ENCODE measurements at places on chromosomes 6 and 20.

DNA sequence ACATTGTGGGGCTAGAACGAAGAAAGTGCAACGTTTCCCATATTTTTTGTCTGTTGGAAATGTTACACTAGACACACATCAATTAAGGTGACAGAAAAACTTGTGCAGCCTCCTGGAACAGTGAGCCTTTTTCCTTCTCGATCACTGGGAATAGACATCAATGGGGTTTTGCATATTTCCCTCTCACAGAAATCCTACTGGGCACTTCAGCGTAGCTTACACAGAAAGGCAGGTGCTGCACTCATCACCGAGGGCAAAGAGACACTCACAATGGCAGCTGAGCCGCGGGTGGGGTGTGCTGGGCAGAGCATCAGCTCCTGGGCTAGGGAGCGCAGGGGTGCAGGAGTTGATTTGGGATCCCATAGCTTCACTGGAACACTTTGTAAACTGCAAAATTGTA, 64.5 kb downstream of the THBS2 start:
- no peak for DNase-seq

DNA sequence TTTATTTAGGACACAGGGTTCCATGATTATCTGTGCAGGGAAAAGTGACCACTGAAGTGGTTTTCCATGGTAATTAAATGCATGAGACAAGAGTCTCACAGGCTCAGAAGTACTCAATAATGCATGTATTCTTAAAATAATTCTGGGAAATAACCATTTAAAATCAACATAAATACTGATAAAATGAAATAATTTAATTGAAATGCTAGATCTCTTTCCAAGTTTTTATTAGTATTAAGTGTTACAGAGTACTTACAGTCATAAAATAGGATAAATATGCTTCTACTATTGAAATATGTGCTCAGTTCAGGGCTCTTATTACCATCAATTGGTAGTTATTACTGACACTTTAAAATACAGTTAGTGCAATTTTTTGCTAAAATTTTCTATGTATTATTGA, 916.0 kb upstream of the GJE1 start:
- DNase-seq = no peak

DNA sequence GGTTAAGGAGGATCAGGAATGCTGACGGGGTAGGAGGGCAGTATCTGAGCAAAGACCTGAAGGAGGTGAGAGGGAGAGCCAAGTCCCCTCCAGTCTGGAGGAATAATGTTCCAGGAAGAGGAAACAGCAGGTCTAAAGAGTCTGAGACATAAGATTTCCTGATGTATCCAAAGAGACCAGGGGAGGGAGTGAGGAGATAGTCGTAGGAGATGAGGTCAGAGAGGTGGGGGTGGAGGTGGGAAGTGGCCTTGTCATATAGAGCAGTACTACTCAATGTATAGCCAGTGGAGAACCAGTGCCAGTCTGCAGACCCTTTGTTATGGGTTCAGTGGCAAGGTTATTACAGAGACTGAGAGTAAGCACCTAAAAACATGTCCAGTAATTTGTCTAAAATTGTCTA, 130.6 kb downstream of the COL9A1 start:
- DNase-seq = no peak

GRCh38 chr6:130411481-130411880, 45.7 kb downstream of the TMEM200A start:
- DNase-seq = no peak

GRCh38 chr20:60031107-60031506, 72.9 kb downstream of the CDH26 start:
- DNase-seq = no peak

- DNase-seq = no peak
These were observed 6.9 kb downstream of the BLOC1S5 start for GRCh38 chr6:8057263-8057662.

- DNase-seq = no peak
These were observed 558.2 kb downstream of the CDH26 start for GRCh38 chr20:60516442-60516841.

- no peak for DNase-seq
These were observed 54.2 kb upstream of the SIRPA start for GRCh38 chr20:1840817-1841553.

DNA sequence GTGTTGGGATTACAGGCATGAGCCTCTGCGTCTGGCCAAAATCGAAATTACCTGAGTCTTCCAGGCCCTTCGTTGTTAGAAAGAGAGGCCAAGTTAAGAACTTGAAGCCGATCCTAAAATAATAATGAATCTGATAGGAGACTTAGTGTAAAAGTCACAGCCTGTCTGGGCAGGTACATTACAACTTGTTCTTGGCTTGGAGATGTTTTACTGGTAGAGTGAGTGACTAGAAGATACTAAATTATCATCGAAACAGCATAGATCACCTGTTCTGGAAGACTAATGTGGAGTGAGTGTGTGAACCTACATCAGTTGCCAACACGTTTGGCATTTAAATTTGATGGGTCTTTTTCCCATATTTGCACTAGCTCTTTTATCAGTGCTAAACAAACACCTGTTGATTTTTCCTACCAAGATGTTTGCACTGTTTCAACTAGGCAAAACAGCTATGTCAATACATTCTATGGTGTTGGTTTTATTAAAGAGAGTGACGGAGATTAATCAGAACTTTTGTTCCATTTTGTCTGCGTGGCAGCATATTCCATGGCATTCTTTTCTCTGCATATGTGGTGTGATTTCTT, 4.6 kb upstream of the TMEM217 start:
- DNase-seq = no peak

DNA sequence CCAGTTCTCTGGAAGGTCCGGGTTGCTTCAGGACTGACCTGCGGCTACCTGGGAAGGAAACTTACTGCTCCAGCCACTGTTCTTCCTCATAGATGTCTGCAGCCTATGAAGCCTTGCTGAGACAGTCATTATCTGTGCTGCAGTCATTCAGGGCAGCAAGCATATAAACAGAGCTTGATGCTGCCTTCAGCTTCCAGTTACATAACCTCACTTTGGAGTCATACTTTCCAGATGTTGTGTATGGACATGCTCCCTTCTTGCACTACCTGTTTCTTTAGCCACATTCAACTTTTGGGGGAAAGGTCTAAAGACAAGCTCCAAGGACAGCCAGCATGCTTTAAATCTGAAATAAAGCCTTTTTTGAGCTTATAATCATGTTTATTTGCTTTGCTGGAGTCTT, 98.1 kb downstream of the SLC24A3 start:
- no peak for DNase-seq

DNA sequence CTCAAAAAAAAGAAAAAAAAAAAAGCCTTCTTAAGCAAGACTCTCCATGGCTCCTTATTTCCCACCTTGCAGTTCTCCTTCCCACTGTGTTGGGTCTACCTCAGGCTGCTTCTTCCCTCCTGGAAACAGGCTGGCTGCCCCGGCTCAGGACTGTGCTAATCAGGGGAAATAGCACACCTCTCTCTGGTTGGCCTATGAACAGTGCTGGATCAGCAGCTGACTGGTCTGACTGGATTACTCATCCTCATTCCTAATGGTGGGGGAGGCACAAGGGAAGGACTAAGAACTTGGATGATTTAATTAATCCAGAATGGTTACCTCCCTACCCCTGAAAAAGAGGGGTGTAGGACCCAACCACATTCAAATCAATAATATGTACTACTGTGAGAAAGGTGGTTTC, 3.9 kb upstream of the SRSF3 start:
- peak; percentile 45 for DNase-seq

DNA sequence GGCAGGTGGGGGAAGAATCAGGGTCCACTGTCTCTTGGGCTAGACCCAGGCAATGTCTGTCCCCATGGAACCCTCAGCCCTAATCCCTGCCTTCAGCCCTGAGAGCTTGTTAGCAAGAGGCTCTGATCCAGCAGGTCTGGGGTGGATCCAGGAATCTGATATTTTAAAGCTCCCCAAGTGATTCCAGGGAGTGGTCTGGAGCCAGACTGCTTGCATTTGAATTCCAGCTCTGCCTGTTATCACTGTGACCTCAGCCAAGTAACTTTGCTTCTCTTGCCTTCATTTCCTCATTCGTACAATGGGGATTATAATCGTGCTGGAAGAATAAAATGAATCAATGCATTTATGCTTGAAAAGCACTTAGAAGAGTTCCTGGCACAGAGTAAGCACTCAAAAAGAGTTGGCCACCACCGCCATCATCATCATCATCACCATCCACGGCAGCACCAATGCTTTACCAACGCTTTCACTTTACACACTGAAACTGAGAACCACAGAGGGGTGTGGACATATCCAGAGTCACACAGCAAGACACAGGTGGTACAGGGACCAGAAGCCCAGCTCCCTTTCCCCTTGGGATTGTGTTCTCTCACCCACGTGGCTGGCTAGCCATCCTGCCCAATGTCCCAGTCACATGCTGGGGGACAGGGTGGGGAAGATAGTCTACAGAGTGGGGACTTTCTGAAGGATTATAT, 75.7 kb upstream of the RALY start:
- no peak for DNase-seq

GRCh38 chr6:133590814-133591213, 298.1 kb upstream of the TCF21 start:
- DNase-seq = no peak

DNA sequence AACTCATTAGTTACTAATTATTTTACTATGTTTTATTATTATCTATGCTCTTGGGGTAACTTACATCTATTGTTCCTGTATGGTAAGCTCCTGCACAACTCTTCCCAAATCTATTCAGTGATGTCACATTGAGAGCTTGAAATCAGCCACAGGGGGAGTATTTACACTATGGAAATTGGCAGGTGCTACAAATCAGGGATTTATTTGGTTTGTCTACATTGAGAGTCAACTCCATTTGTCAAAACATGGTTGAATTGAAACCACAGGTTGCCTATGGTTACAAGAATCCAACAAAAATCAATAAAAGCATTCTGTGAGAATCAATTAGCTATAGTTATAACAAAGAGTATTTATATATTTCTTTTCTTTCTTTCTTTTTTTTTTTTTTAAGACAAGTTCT, 3.9 kb upstream of the FITM2 start:
- no peak for DNase-seq

DNA sequence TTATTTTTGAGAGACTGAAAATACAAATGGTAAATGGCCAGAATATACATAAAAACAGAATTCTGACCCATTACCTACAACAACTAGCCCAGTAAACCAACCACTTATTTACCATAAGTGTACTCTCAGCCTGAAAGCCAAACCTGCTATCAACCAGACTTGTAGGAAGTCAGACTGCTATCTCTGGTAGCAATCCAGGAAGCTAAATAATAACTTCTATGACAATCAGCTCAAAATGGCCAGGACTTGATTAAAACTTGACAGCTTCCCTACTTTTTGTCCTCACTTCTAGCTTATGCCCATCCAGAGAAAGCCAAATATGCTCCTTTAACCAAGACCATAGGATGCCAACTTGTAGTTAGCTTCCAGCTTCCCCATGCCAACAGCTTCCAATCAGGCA, 4.7 kb upstream of the WTAP start:
- DNase-seq = no peak

GRCh38 chr20:35329435-35330139, 37.4 kb upstream of the FAM83C start:
- DNase-seq = no peak

DNA sequence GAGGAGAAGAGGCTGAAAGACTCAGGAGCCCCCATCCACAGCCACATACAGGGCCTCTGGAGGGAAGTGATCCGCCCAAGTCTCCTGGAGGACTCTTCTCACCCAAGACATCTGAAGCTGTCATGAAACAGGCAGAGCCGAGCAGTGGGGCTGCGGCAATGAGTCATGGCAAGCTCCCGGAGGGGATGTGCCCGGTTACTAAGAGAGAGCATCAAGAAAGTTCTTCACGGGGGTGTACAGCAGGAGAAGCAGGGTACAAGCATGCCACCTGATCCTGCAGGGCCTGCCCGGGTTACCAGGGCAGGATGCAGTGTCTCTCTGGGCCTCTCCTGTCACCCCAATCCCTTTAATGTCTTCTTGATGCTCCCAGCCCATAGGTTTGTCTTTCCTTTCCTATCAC, 21.1 kb downstream of the TRIM26 start:
- DNase-seq = no peak

DNA sequence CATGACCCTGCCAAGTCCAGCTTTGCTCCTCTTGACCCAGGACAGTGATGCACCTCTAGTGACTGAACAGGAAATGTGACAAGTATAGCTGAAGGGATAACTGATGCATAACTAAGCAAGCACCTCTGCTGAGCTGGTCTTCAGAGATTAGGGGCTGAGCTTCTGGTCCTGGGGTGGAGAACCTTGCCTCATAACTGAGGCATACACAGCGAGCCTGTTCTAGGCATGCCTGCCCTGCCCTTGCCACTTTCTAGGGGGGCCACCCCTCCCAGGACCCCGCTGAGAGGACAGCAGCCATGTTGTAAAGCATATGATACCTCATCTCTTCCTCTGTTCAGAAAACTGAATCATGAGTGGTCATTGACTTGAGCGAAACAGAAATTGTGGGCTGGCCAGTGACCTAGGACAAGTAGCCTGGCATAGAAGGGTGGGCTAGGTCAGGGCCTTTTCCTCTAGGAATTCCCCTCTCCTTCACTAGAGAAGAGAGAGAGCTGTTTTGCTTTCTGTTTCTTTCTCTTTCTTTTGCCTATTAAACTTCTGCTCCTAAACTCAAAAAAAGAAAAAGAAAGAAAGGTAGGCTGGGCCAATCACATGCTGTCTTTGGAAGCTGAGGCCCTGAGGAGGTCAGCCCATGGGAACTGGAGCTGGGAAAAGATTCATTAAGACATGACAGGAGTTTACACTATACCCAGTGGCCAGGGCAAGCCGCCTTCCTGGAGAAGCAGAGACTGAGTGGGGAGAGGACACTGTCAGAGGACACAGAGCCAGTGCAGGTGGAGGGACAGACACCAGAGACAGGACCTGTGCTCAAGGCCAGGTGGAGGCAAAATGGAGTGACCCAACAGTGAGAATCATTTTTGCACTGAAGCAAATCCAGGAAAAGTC, 23.1 kb downstream of the ALDH5A1 start:
- no peak for DNase-seq

GRCh38 chr6:45969026-45969425, 46.6 kb downstream of the CLIC5 start:
- no peak for DNase-seq

GRCh38 chr6:3755637-3756545, 4.4 kb upstream of the PXDC1 start:
- DNase-seq = no peak

DNA sequence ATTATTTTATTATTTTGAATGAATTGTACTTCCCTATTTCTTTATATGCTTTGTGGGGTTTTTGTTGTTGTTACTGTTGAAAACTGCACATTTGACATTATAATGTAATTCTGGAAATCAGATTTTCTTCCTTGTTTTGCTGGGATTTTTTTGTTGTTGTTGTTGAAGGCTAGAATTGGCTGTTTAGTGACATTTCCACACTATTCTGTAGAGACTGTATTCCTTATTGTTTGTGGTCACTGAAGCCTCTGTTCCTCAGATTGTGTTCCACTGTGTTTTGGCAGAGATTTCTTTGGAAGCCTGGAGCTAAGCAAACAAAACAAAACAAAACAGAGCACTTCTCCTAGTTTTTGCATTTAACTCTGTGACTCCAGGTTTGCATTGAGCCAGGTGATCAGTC, 52.9 kb downstream of the CDYL start:
- DNase-seq = no peak

- no peak for DNase-seq
These were observed 11.2 kb upstream of the NCOA5 start for GRCh38 chr20:46100988-46101387.

- no peak for DNase-seq
These were observed 119.9 kb downstream of the INSM1 start for GRCh38 chr20:20487811-20488210.

GRCh38 chr6:1667012-1667804, 57.5 kb downstream of the FOXC1 start:
- peak; percentile 58 for DNase-seq

Data from fibroblast of skin of left biceps (primary cell).